ENCODE measurements at places on chromosomes 5 and 9.

- DNase-seq = peak; percentile 10
Measured at GRCh38 chr5:72036951-72037350, 70.3 kb upstream of the MAP1B start.

DNA sequence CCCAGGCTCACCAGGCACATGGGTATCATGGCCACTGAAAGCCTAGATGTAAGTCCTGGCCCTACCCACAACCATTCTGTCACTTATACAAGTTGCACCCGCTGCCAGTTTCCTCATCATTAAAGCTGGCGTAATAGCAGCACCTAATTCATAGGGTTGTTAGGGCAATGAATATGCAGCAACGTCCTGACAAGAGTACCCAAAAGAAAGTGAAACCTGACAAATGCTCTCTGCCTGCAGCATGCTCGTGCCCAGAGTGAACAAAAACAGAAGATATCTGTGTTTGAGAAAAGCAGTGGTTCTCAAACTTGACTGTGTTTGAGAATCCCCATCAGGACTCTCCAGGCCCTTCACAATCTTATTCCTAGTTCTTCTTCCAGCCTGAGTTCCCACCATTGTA, 632.4 kb downstream of the SEMA5A start:
- DNase-seq = no peak

DNA sequence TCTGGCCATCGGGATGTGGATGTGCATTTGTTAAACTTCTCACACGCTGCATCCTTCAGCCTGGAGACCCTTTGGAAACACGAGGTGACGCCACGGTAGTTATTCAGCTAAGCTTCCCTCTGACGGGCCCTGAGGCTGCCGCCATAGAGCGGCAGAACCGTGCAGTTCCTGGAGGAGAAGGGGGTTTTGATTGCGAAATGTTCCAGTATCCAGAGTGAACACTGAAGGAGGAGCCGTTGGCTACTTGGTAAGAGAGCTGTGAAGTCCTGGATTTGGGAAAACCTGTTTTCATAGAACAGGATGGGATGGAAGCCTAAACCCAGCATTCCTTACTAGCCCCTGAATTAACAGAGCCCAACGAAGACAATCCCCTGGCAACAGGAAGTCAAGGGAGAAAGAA, 23.0 kb upstream of the EXOC3 start:
- DNase-seq = no peak

GRCh38 chr9:135126451-135127187, 39.2 kb downstream of the OLFM1 start:
- DNase-seq = no peak

GRCh38 chr5:75847561-75848021, 130.4 kb upstream of the POC5 start:
- no peak for DNase-seq

- DNase-seq = no peak
Measured at GRCh38 chr9:83536332-83536731, 1.9 kb downstream of the FRMD3 start.

GRCh38 chr5:173925449-173926071, 37.4 kb downstream of the CPEB4 start:
- no peak for DNase-seq

GRCh38 chr5:147170603-147171002, 64.2 kb upstream of the STK32A start:
- DNase-seq = no peak

GRCh38 chr5:58016358-58016757, 443.5 kb downstream of the PLK2 start:
- DNase-seq = peak; percentile 76

DNA sequence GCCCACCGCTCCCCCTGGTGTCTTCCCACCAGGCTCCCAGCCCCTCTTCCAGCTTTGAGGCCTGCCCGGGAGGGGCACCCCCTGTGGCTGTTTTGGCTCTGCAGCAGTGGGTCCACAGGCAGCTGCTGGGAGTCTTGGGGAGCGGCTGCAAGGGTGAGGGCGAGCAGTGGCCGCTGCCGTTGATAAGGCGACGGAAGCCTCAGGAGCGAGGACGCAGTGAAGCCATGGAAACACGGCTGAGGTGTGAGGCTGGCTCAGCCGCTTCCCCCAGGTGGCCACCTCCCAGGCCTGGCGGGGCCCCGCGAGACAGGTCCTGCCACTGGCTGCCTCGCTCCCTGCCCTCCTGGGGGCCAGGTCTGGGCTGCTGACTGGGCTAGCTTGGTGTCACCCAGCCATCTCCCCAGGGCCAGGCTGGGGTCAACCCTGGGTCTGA, 41.5 kb downstream of the CXXC5 start:
- no peak for DNase-seq

GRCh38 chr9:120931231-120932085, 4.9 kb upstream of the TRAF1 start:
- peak; percentile 63 for DNase-seq

- no peak for DNase-seq
Measured at GRCh38 chr5:173187054-173187743, 42.9 kb downstream of the BNIP1 start.

DNA sequence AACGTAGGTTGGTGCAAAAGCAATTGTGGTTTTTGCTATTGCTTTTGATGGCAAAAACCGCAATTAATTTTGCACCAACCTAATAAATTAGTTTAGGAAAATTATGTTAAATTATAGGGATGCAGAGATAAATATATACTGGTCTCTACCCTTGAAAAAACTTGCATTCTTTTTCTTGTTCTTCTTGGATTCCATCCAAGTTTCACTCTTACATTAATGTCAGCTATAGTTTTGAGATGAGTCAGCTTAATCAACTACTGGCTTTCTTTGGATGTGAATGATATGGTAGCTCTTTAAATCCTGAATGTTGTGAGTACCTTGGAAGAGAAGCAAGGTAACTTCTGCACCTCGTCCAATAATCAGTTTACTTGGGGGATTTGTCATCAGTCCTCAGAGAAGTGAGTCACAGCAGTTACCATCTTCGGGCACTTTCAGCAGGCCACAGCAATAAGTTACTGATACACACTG, 549.0 kb upstream of the ZNF608 start:
- peak; percentile 62 for DNase-seq

GRCh38 chr5:122907276-122907675, 61.9 kb downstream of the SNX24 start:
- DNase-seq = peak; percentile 68

DNA sequence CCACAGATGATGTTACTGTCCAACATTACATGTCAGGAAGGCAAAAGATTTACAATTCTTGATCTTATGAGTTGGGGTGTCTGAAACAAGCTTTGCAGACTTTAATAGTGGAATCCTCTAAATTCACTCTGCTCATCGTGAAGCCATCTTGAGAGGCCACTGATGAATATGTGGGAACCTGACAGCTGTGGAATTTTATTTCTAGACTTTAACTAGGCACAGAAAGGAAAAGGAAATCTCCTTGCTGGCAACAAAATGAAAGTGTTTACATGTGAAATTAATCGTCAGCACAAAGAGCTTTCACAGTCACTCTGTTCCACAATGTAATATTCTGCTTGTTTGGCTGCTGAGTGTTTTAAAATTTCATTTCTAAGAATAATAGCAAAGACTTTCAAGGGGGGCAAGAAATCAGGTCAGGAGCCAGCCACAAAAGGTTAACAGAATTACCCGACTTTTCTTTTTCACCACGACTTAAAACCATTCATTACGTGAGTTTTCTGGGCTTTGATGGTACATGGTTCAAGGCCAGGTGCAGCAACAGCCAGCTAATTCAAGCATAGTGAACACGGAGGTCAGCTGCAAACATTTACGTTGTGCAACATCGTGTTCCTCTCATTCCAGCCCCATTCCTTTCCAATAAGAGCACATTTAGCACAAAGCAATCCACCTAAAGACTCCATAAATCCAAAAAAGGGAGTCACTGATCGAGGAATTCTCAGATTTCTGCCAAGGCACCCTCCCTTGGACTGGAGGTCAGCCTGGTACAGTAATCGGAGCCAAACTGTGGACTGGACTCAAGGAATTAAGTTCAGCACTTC, 14.6 kb downstream of the NREP start:
- DNase-seq = peak; percentile 95

- no peak for DNase-seq
Measured at GRCh38 chr9:85586684-85587083, 155.1 kb downstream of the AGTPBP1 start.

- DNase-seq = no peak
Measured at GRCh38 chr5:56698463-56699381, 116.6 kb upstream of the MAP3K1 start.

- no peak for DNase-seq
Measured at GRCh38 chr5:76744632-76745031, 28.7 kb downstream of the F2R start.

GRCh38 chr5:7910738-7911428, 41.9 kb downstream of the MTRR start:
- DNase-seq = no peak

GRCh38 chr5:172846677-172847076, 12.6 kb downstream of the ERGIC1 start:
- no peak for DNase-seq

DNA sequence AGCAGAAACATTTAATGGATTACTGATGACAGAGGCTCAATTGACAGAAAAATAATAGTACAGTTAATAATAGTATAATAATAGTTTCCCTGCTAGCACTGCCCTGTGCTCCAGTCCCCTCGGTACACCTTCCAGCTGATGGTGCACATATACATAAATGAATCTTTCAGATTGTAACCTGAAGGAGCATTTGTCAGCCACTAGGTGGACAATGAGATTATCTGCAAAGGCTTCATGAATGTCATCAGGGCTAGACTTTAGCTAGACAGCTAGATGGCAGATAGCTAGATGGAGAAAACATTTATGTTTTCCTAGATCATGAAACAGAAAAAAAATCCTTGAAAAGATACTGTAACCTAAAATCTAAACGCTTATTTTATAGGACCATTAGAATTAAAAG, 304.4 kb upstream of the SMC2 start:
- peak; percentile 36 for DNase-seq

DNA sequence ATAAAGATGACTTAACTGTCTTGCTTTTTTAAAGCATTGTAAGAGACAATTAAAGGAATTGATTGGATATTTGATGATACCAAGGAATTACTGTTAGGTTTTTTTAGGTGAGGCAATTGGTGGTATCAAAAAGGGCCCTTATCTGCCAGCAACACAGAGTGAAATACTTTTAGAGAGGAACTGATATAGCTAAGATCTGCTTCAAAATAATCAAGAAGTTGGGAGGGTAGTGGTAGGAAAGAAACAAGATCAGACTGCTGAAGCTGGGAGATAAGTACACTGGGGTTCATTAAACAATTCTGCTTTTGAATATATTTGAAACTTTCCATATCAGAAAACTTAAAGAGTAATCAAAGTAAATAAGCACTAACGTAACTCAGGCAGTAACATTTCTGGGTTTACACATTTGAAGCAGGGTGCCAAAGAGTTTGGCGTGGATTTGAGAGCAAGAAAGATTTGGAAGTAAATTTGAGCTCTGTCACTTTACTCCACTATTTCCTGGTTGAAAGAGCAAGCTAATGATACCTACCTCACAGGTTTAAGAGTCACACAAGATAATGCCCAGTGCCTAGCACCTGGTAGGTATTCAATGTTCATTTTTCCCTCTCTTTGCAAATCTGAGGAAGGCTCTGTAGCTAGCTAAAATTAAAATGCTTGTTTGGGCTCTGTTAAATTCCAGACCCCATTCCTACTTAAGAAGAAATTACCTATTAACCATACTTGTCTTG, 6.9 kb downstream of the ERMP1 start:
- DNase-seq = no peak

DNA sequence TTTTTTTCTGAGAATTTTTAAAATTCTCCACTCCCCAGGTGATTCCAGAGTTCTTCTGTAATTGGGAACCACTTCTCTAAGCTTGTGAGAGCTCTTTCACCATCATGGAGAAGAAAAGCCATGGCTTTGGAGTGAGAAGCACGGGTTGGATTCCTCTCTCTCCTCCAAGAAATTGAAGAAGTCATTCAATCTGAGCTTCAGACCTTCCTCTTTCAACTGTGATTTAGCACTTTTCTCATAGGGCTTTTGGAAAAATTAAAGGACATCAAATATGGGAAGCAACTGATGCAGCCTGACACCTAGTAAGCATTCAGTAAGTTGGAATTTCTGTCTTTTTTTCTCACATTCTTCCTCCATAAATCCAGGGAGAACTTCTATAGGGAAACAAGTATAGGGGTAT, 580.4 kb upstream of the KLF4 start:
- no peak for DNase-seq

- peak; percentile 58 for DNase-seq
Measured at GRCh38 chr5:138900281-138900965, 25.3 kb upstream of the LRRTM2 start.

GRCh38 chr5:148848393-148849031, 22.1 kb downstream of the ADRB2 start:
- DNase-seq = no peak

DNA sequence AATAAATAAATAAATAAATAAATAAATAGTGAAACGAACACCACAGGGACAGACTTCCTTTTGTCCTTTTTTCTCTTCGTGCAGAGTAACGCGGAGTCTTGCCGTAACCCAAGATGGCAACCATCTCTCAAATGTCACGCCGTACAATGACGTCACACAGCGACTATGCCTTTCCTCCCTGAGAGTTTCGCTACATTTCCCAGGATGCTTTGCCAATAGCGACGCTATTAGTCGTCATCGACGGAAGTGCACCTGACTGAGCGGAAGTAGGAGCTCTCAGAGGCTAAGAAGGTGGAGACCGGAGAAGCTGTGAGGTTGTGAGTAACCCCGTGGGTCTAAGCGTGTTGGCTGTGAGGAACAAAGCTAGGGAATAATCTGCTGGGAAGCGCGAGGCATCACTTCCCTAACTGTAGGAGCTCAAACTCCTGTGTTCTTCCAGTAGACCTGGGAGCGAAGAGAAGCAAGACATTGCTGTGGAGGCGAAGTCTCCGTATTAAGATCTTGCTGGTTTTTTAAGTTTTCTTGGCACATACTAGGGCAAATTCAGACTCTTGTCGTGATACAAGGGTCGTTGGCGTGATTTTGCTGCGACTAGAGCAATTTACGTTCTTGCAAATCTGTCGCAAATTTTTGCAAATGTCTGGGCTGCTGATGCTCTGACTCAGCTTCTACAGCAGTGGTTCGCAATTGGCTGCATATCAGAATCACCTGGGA, at the start of gene TTC1:
TTC1 (plus strand) TSS at position 263 of the 714 bp plus-strand sequence. CDS start 1,390 bp downstream, outside the sequence.
- DNase-seq = peak; percentile 99

DNA sequence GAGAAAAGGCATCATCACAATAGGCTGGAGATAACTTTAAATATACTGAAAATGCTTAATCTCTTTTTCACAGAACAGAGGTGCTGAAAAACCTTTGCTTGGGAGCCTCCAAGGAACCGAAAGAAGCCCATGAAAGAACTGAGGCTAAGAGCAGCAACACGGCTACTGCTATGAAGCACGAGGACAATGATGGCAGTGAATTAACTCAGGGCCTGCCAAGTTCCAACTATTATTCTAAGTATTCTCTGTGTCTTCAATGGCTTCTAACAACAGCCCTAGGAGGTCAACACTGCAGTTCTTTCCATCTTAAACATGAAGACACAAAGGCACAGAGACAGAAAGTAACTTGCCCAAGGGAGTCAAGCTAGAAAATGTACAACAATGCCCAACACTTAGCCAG, 293.0 kb upstream of the DAP start:
- DNase-seq = no peak

GRCh38 chr5:2326601-2327000, 424.9 kb downstream of the IRX2 start:
- no peak for DNase-seq

GRCh38 chr5:71743155-71743554, 24.1 kb downstream of the CARTPT start:
- no peak for DNase-seq

- no peak for DNase-seq
Measured at GRCh38 chr9:130601100-130601499, 21.7 kb downstream of the FUBP3 start.

Measured in fibroblast of skin of abdomen (primary cell).